Glutamatergic neuron (in vitro differentiated cells): ENCODE measurements at places on chromosomes 12 and 14. TPM values are rescaled to one million over a fixed set of nuclear protein-coding genes. Genes with fewer than 3 reads are reported as not detected.

BICD1 gene
- 561 TPM for total RNA-seq

DPPA3 gene
- total RNA-seq: not detected

RASAL1 gene
- total RNA-seq: not detected

CACNA1C gene
- 11.0 TPM for total RNA-seq

RFX4 gene
- total RNA-seq: not detected

PNMA1 gene
- 145 TPM for total RNA-seq

TAS2R9 gene
- total RNA-seq: not detected

KLRC1 gene
- not detected for total RNA-seq

TSPAN9 gene
- 142 TPM for total RNA-seq

LMNTD1 gene
- 1.1 TPM for total RNA-seq

SLC10A1 gene
- not detected for total RNA-seq

TAS2R31 gene
- 5.7 TPM for total RNA-seq

KIF26A gene
- 5.9 TPM for total RNA-seq

IRAK3 gene
- 3.9 TPM for total RNA-seq

UNC119B gene
- total RNA-seq: 16.2 TPM

CMKLR1 gene
- total RNA-seq: not detected

ANKS1B gene
- 11.3 TPM for total RNA-seq

NTS gene
- 2.3 TPM for total RNA-seq

NFATC4 gene
- total RNA-seq: 11.4 TPM

PRMT5 gene
- 54.6 TPM for total RNA-seq

KRT85 gene
- total RNA-seq: not detected

TROAP gene
- 11.7 TPM for total RNA-seq

TAS2R46 gene
- 3.3 TPM for total RNA-seq

TAS2R7 gene
- 0.39 TPM for total RNA-seq

POLE2 gene
- total RNA-seq: 2.4 TPM

KIF5A gene
- total RNA-seq: 314 TPM

EMP1 gene
- not detected for total RNA-seq

ZNF891 gene
- 9.2 TPM for total RNA-seq

FLRT2 gene
- 69.6 TPM for total RNA-seq

REP15 gene
- total RNA-seq: 1.6 TPM

MBD6 gene
- 108 TPM for total RNA-seq
